ENCODE measurements at places on chromosomes 12 and 14.
A peak's percentile ranks its signal among the peaks of the same experiment; 100 is the strongest.

- DNase-seq, result no peak
- no peak overlapping the region for H3K27ac ChIP-seq
- H3K4me1 ChIP-seq, result no peaks in the 10 kb centered on the region
- H3K27me3 ChIP-seq, result no peaks in the 10 kb centered on the region
- no peaks in the 10 kb centered on the region for H3K36me3 ChIP-seq
- no peak overlapping the region for H3K4me3 ChIP-seq
Observed at GRCh38 chr12:3902921-3903320, 29.7 kb upstream of the PARP11 start.

GRCh38 chr14:99257122-99257672, 14.8 kb downstream of the BCL11B start:
- no peaks in the 10 kb centered on the region for H3K36me3 ChIP-seq
- peak overlapping the region; percentile 74 for H3K27ac ChIP-seq
- H3K27me3 ChIP-seq, result no peaks in the 10 kb centered on the region
- no peak overlapping the region for H3K4me3 ChIP-seq
- no peak for DNase-seq

- no peaks in the 10 kb centered on the region for H3K36me3 ChIP-seq
- no peak for DNase-seq
- H3K27ac ChIP-seq, result no peak overlapping the region
Observed at GRCh38 chr12:93242154-93242972, 135.4 kb upstream of the NUDT4 start.

DNA sequence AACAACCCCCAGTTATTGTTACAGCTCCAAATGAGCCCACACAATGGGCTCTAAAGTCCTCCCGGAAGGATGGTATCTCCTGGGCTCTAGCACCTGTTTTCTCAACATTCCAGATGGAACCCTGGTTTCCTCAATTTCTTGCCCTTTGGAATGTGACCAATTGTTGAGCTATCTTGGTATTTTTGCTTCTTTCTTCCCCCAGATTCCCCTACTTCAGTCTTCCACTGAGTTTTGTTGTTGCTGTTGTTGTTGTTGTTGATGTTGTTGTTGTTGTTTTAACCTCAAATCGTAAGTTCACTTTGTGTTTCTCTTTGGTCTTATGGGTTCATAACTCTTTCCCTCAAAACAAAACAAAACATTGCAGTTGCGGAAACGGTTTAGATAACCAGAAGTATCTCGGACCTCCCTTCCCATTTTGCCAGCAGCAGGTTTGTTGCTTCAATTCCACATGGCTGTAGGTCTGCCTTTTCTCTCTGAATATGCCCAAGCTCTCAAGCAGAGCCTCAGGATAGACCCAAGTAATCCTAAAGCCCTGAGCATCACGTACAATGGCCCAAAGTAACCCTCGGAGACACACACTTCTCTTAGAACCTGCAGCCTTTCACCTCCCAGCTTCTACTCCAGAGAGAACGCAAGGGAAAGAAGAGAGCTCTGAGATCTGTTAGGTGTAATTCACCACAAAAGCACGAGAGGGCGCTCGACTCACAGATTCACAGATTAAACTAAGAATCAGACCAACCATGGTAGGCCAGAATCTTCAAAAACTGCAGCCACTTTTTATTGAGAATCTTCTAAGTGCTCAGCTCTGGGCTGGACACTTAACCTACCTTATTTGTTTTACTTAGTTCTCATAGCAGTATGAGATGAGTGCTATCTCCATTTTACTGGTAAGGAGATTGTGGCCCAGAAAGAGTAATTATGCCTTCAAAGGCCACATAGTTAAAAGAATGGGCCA, 1.0 kb upstream of the DDX23 start:
- no peaks in the 10 kb centered on the region for H3K36me3 ChIP-seq
- peaks cover 29% of the 10 kb centered on the region for H3K4me1 ChIP-seq
- peak overlapping the region; percentile 79 for H3K27ac ChIP-seq
- peak overlapping the region; percentile 70 for H3K4me3 ChIP-seq
- H3K27me3 ChIP-seq, result no peaks in the 10 kb centered on the region

DNA sequence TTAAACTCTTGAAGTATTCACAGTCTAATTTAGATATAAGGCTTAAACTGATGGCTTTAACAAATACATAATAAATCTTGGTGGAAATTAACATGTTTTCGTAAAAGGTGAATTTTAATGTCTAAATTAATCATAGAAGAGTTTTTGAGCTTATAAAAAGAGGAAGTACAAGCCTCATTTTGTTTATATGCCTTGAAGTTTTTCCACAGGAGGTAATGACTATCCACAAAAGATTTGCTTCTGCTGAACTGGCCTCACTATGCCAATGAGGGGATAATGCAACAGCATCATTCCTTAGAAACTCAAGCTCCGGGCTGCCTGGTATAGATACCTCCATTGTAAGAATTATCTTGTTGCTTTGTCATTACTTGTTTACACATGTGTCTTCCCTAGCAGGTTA, 175.6 kb downstream of the DUSP6 start:
- H3K36me3 ChIP-seq, result no peaks in the 10 kb centered on the region
- H3K4me1 ChIP-seq, result no peaks in the 10 kb centered on the region
- H3K27ac ChIP-seq, result no peak overlapping the region
- DNase-seq, result no peak
- no peak overlapping the region for H3K4me3 ChIP-seq
- H3K27me3 ChIP-seq, result no peaks in the 10 kb centered on the region

DNA sequence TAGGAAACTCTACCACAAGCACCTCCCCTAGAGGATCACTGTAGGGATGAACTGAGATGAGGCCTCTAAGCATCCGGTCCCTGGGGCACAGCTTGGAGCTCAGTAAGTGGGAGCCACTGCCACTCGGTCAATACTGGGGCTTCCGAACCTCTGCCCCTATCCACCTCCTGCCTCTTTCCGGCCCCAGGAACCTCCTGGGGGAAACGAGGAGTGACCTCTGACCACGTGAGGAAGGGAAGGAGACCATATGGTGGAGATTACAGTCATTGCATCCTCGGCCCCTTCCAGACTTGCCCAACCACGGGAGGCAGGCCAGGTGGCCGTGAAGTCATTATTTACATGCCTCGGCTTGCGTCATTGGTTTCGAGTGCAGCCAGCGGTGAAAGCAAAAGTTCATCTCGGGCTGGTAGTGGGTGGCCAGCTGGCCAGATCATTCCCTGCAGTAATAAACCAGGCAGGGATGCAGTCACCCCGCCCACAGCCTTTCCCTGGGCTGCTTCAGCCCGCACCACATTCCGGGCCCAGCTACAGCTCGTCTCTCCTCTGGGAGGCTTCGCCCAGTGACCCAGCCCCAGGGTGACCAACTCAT, 65.4 kb downstream of the C14orf132 start:
- H3K27ac ChIP-seq, result peak overlapping the region; percentile 73
- DNase-seq, result peak; percentile 34
- no peaks in the 10 kb centered on the region for H3K36me3 ChIP-seq
- H3K4me1 ChIP-seq, result no peaks in the 10 kb centered on the region

Data from Peyer's patch (tissue), 4 donors.